H1 (cell line): ENCODE measurements at places on chromosomes 11 and 22. TPM values are rescaled to one million over a fixed set of nuclear protein-coding genes. Genes with fewer than 3 reads are reported as not detected.

The RCOR2 gene
- 54.6 and 75.9 TPM in 2 replicates for polyA plus RNA-seq

The ZP1 gene
- polyA plus RNA-seq: 0.16 TPM in 1 of 2 replicates, not detected in the other

The HYLS1 gene
- 2.3 and 5.1 TPM in 2 replicates for polyA plus RNA-seq

The OR4X2 gene
- polyA plus RNA-seq: not detected in 2 replicates

The MGAT3 gene
- 4.3 and 6.3 TPM in 2 replicates for polyA plus RNA-seq

The ZW10 gene
- 5.9 and 9.0 TPM in 2 replicates for polyA plus RNA-seq

The CCDC89 gene
- not detected in 2 replicates for polyA plus RNA-seq

The PIWIL4 gene
- 0.51 and 0.57 TPM in 2 replicates for polyA plus RNA-seq

The SMTNL1 gene
- polyA plus RNA-seq: 0.13 and 0.18 TPM in 2 replicates

The CATSPER1 gene
- polyA plus RNA-seq: not detected in 2 replicates

The ANO1 gene
- polyA plus RNA-seq: 3.6 and 4.7 TPM in 2 replicates

The MYBPC3 gene
- polyA plus RNA-seq: 0.02 and 0.05 TPM in 2 replicates

The CEP164 gene
- 8.4 and 10.5 TPM in 2 replicates for polyA plus RNA-seq

The IFITM2 gene
- 764 and 902 TPM in 2 replicates for polyA plus RNA-seq

The HTR3B gene
- polyA plus RNA-seq: not detected in 2 replicates

The TSPAN32 gene
- not detected in 2 replicates for polyA plus RNA-seq

The POLR2L gene
- polyA plus RNA-seq: 140 and 142 TPM in 2 replicates

The INS gene
- not detected in 2 replicates for polyA plus RNA-seq

The GTSE1 gene
- polyA plus RNA-seq: 17.5 and 25.7 TPM in 2 replicates

The HORMAD2 gene
- 0.03 TPM in 1 of 2 replicates, not detected in the other for polyA plus RNA-seq

The UBQLN3 gene
- not detected in 2 replicates for polyA plus RNA-seq

The KRTAP5-7 gene
- polyA plus RNA-seq: not detected in 2 replicates

The ASCL2 gene
- 0.41 and 0.51 TPM in 2 replicates for polyA plus RNA-seq

The RIMBP3B gene
- polyA plus RNA-seq: 0.02 TPM in 1 of 2 replicates, not detected in the other

The TUBA8 gene
- 3.5 and 4.0 TPM in 2 replicates for polyA plus RNA-seq

The MYOD1 gene
- polyA plus RNA-seq: 0.06 TPM in 1 of 2 replicates, not detected in the other

The CCDC81 gene
- polyA plus RNA-seq: 0.20 and 0.30 TPM in 2 replicates

The C11orf21 gene
- not detected in 2 replicates for polyA plus RNA-seq

The SELENOH gene
- 264 and 326 TPM in 2 replicates for polyA plus RNA-seq

The POGLUT3 gene
- polyA plus RNA-seq: 3.5 and 4.7 TPM in 2 replicates

The RFPL3 gene
- 0.08 TPM in 2 replicates for polyA plus RNA-seq

The BRSK2 gene
- 17.3 and 23.9 TPM in 2 replicates for polyA plus RNA-seq

The SCUBE2 gene
- 0.29 and 1.1 TPM in 2 replicates for polyA plus RNA-seq

The DMC1 gene
- 3.8 and 20.2 TPM in 2 replicates for polyA plus RNA-seq

The PKP3 gene
- polyA plus RNA-seq: 16.7 and 28.0 TPM in 2 replicates

The CLTCL1 gene
- 17.0 and 17.3 TPM in 2 replicates for polyA plus RNA-seq

The LDHAL6A gene
- not detected in 2 replicates for polyA plus RNA-seq

The OR5B21 gene
- not detected in 2 replicates for polyA plus RNA-seq

The TMPRSS4 gene
- polyA plus RNA-seq: 0.11 and 0.13 TPM in 2 replicates

The GLYAT gene
- not detected in 2 replicates for polyA plus RNA-seq

The ART5 gene
- 6.0 and 9.1 TPM in 2 replicates for polyA plus RNA-seq

The CRYBB2 gene
- polyA plus RNA-seq: 0.12 and 0.31 TPM in 2 replicates

The IFT27 gene
- polyA plus RNA-seq: 36.4 and 43.9 TPM in 2 replicates

The TRIM49 gene
- polyA plus RNA-seq: not detected in 2 replicates

The PRPF19 gene
- 107 and 176 TPM in 2 replicates for polyA plus RNA-seq

The MAML2 gene
- 2.5 and 3.8 TPM in 2 replicates for polyA plus RNA-seq
